Mesenchymal stem cell (in vitro differentiated cells and primary cell): ENCODE measurements at places on chromosomes 11 and 22.

DNA sequence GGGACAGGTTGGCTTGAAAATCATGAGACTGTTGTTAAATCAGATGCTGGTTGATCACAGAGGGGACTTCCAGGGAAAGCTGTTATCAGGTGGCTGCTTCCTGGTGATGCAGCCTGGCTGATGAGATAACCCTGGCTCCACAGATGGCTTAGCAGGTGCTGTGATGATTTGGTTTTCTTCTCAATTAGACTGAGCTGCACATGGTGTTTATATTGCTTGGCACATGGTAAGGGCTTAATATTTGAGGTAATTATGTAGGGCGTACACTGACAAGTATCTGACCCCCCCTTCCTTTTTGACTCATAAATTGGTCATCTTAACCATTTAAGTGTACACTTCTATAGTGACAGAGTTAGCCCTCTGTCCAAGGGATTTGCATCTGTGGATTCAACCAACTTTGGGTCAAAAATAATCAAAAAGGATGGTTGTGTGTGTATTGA lies 7.0 kb downstream of the RPS3 start:
- DNase-seq, result no peak

GRCh38 chr22:50092342-50092741 lies 2.5 kb downstream of the MOV10L1 start:
- no peak for DNase-seq

GRCh38 chr11:7381937-7382336 lies 103.4 kb upstream of the OLFML1 start:
- DNase-seq, result no peak

DNA sequence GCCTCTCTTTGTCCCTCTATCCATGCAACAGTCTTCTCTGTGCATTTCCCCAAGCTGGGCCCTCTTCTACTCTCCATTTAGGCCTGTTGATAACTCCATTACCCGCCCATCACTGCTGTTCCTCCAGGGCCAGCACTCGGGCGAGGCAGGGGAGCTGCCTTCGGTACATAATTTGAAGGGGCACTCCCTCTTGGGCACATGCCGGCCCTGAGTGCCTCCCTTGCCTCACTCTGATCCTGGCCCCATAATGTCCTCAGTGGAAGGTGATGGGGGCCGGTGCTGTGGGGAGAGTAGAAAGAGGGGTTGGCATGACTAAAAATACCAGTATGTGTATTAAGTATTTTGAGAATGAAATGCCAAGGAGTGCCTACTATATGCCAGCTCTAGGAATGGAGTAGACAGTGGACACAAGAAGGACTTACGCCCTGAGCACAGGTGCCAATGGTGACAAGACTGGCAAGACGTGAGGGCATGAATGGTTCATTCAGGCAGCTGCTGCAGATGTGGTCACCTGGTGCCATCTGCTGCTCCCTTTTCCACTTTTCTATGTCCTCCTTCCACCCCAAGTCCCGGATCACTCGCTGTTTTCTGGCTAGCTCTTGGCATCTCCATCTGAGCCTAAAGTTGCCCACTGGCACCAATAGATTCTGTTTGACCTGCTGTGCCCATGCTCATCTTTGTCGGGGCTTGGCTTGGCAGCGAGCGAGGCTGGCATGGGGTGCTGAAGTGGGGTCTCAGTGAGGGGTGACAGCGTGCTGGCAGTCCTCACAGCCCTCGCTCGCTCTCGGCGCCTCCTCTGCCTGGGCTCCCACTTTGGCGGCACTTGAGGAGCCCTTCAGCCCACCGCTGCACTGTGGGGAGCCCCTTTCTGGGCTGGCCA lies 22.6 kb downstream of the TMEM218 start:
- no peak for DNase-seq

DNA sequence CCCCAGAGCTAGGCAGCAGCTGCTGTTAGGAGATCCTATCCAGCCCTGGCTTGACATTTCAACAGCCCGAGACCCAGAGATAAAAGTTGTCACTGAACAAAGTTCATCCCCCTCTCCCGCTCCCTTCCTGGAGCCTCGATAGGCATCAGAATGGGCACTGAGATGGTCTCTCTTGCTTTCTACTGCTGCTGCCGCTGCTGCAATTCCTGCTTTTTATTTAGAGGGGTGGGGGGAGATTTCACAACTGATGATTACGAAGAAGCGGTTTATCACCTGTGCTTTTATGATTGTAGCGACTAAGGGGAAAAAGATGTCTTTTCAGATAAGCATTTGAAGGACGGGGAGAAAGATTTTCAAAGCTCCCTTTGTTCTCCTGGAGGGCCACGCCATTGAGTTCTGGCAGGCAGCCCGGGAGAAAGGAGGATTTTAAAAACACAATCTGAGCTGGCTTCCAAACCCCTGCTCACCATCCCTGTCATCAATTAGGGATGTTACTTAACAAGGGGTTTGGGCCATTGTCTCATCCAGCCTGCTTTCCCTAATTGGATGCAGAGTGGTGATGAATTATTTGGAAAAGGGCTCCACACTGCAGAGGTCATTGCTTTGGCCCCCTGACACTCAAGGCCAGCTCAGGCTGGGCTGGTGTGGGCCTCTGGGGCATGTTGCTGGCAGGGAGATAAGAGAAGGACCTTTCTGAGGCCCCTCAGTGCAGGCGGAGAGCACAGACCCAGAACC lies 344.7 kb downstream of the BUD13 start:
- DNase-seq, result no peak

DNA sequence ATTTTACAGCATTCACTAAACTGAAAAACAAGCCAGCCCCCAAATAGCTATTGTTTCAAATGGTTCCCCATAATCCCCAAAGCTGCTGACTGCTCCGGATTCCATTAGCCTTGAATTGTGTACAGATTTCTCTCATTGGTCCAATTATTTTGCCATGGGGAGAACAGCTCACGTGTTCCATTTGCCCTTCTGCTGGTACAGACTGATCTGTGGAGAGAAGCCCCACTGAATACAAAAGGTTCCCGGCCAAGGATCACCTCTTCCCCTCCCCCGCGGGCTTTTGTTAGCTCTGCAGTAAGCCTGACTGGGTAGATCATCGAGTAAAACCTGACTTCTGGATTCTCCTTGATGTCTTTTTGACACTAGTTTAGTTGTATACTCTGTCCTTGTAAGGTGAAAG lies 9.1 kb upstream of the MAPK8IP1 start:
- no peak for DNase-seq

DNA sequence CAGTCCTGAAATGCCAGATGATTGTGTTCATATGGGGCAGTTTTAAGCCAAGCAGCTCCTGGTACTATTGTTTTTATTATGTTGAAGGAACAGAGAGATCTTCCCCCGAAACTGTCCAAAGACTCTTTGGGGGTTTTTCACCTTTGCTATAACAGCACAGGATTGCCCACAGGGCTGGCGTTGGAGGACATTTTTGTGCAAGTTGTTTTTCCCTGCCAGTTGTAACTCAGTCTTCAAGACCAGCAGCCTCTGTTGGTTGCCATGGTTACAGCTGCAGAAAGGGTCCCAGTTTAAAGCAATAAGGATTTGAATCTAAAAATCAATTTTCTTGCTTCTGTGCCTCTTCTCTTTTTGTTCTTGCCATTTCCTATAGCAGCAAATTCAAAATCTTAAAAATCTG lies 45.4 kb upstream of the YWHAH start:
- no peak for DNase-seq

GRCh38 chr22:44337678-44338004 lies 24.9 kb upstream of the SHISAL1 start:
- DNase-seq, result peak; percentile 60

DNA sequence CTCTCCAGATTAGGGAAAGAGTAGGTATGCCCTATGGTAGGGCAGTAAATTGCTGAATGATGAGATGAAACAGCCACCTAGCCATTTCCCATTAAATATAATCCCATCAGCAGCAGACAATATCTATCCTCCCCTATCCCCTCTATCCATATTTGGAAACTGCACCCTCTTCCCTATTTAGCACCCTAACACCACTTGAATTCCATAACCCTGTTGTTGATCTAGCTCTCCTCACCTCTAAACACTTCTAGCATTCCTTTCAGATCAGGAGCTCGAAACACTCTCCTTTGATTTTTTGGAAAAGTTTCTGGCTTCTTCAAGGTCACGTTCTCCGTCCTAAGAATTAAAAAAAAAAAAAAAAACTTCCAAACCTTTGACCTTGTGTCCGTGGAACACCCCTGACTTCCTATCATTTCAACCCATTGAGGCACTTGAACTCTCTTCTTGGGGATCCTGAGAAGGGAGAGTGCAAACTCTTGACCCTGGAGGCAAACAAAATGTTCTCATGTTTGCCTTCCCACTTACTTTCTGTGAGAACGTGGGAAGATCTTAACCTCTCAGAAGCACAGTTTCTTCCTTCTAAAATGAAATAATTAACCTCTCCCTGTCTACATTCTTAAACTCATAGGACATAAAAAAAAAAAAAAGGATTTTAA lies 19.0 kb downstream of the TRIM5 start:
- DNase-seq, result no peak

GRCh38 chr11:87739261-87739660 lies 436.0 kb downstream of the RAB38 start:
- no peak for DNase-seq

- no peak for DNase-seq
Measured at GRCh38 chr11:84146826-84147225, 860.7 kb upstream of the CCDC90B start.

DNA sequence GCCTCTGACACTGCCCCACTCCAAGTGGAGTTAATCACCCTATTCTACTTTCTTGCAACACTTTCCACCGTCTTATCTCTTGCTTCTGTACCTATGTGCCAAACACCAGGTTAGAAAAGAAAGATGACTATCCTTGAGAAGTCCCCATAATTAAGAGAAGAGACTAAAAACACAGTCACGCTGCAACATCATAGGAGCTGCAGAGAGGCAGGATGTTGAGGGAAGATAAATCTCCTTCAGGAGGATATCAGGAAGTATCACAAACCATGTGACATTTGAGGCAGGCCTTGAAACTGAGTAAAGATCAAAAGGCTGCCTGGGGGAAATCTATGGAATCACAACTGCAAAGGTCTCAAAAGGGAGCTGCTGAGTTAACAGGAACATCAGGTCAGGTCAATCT lies 24.8 kb downstream of the GAB2 start:
- DNase-seq, result no peak

DNA sequence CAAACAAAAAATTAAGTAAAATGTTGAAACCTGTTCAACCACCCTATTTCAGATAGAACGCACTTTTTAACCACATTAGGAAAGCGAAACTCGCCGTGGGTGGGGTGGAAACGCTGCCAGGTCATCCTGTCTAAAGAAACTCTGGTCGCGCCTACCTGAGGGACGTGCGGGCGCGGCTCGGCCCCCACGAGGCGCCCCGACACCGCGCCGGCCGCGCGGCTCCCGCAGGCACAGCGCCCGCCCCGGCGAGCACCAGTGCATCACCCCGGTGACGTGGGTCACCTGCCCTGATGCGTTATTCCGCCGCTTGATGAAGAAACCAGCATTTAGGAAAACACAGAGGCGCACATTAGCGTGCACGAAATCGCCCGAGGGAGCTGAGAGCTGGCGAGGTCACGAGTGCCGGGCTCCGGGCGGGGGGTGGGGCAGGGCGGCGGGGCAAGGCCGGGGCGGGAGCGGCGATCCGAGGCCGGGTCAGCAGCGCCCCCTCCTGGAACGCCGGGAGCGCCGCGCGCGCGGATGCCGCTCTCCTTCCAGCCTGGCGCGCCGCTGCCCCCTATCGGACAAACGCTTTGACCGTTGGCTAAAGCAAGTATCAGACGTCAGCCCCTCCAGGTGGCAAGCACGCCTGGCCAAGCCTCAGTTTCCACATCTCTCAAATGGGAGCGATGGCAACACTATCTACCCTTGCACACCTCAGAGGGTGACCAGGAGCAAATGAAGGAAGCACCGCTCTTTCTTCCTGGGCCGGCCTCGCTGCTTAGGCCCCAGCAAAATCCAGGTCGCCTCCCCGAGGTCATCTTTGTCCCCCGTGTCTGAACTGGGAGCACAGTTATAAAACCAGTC lies 15.7 kb upstream of the SNX32 start:
- peak; percentile 82 for DNase-seq

GRCh38 chr11:121581607-121582006 lies 128.8 kb upstream of the SORL1-AS1 start:
- DNase-seq, result no peak

GRCh38 chr11:80593648-80594374 lies 1153.0 kb upstream of the TENM4 start:
- peak; percentile 80 for DNase-seq

GRCh38 chr11:46463701-46464421 lies 72.3 kb upstream of the CHRM4 start:
- DNase-seq, result no peak

GRCh38 chr11:130787092-130787616 lies 129.1 kb downstream of the SNX19 start:
- no peak for DNase-seq

DNA sequence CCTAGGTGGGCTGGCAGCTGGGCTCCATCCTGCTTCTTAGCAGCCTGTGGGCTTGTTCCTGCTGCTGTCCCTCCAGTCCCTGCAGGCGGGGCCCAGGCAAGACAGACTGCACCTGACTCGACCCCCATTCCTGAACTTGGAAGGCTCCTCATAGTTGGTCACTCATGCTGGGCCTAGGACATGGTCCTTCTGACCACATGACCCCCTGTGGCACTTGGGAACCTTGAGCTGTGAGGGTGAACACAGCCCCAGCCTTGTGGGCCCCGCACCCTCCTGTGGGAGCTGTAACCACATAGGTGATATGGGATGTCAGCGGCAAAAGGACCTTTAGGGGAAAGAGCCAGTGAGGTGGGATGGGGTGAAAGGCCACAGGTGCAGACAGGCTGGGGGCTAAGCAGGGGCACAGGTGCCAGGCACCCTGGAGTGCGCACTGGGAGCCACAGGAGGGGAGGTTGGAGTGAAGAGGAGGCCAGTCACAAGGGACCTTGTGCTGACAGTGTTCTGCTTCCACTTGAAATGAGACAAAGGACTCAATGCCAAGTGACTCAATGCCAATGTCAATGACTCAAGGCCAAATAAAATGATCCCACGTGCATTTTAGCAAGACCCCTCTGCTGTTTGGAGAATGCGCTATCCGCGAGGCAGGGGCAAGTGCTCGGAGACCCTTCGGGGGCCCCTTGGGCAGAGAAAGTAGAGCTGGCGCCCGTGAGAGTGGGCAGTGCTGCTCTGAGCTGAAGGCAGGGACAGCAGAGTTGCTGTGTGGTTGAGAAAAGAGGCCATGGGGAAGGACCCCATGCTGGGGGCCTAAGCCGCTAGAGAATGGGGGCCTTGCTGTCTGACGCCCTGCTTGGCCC lies 90.7 kb downstream of the MORC2 start:
- DNase-seq, result no peak

DNA sequence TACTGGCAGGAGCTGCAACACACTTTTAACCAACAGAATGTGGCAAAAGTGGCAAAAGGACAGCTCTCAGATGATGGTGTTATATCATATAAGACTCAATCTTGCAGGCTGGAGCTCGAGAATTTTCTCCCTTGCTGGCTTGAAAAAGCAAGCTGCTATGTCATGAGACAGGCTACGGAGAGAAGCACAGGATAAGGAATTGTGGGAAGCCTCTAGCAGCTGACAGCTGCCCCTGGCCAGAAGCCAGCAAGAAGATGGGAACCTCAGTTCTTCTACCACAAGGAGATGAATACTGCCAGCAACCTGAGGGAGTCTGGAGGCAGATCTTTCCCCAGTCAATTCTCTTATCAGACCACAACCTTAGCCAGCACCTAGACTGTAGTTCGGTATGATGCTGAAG lies 24.6 kb downstream of the FXYD6 start:
- DNase-seq, result no peak
